Endothelial cell of umbilical vein (primary cell): ENCODE measurements at places on chromosomes 7 and 10. TPM values are rescaled to one million over a fixed set of nuclear protein-coding genes. Genes with fewer than 3 reads are reported as not detected.

Gene COL13A1
- total RNA-seq: 26.7 and 47.5 TPM in 2 replicates

Gene CXCL12
- 0.88 and 1.4 TPM in 2 replicates for total RNA-seq

- H3K27ac ChIP-seq: no peak overlapping the region
- H3K4me1 ChIP-seq: no peaks in the 10 kb centered on the region
- peaks cover 2% of the 10 kb centered on the region for H3K27me3 ChIP-seq
- no peak overlapping the region for H3K4me3 ChIP-seq
- DNase-seq: no peak
These were observed 8.3 kb downstream of the NEBL start for GRCh38 chr10:20888620-20889330.

GRCh38 chr10:51073453-51074237 is 642 bp upstream of the PRKG1 start:
- DNase-seq: no peak
- H3K4me1 ChIP-seq: peaks cover 5% of the 10 kb centered on the region
- peak overlapping the region; percentile 62 for H3K4me3 ChIP-seq
- H3K27me3 ChIP-seq: peaks cover 38% of the 10 kb centered on the region

Gene ITPRID1
- not detected in 2 replicates for total RNA-seq
